Fibroblast of mammary gland (primary cell): ENCODE measurements at places on chromosomes 11 and 22.

DNA sequence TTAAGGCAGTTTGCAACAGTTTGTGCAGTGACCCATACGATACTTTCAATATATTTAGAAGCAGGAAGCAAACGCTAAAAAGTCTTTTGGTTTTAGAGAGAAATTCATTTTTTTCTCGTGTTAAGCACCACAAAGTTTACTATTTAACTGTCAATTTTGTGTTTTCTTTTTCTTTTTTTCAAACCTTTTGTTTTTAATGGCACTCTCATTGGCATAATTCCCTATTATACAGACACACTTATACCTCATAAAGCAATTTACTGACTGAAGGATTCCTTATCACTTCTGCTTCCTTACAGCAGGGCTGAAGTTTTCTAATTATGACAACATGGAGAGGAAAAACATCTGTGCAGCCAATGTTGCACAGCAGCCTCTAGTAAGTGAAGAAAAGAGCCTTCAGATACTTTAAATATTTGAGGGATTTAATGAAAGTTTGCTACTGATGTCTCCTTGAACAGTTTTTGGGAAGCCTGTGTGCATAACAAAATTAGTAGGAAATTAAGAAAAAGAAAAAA, 2191.2 kb downstream of the LRRC4C start:
- DNase-seq: no peak

- no peak for DNase-seq
Observed at GRCh38 chr11:13111813-13112130, 102.7 kb downstream of the RASSF10 start.

- no peak for DNase-seq
Observed at GRCh38 chr11:47848700-47849155, 578 bp upstream of the NUP160 start.

- DNase-seq: peak; percentile 21
Observed at GRCh38 chr11:128806506-128807261, 60.4 kb downstream of the KCNJ1 start.

GRCh38 chr22:20000246-20001081, 16.2 kb downstream of the ARVCF start:
- DNase-seq: no peak

DNA sequence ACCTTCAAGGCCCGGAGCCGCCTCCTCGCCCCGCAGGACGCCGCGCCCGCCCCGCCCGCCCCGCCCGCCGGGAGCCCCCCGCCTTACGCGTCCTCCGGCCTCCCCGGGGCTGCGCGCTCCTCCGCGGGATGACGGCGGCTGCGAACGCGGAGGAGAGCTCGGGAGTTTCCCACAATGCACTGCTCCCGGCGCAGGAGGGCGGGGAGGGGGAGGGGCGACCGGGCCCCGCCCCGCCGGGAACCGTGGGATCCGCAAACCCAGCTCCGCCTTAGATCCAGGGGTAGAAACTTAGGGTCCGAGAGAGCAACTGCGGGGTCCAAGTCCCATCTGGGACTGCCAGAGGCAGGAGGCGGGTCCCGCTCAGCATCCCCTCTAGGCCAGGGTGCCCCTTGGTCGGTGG, at the start of gene CEND1:
TSS of gene CEND1 (minus strand) at position 148 of the 400 bp plus-strand sequence. CDS start 1,514 bp downstream, outside the sequence.
- DNase-seq: peak; percentile 48

GRCh38 chr11:8826901-8827560, 84.0 kb upstream of the AKIP1 start:
- DNase-seq: no peak

DNA sequence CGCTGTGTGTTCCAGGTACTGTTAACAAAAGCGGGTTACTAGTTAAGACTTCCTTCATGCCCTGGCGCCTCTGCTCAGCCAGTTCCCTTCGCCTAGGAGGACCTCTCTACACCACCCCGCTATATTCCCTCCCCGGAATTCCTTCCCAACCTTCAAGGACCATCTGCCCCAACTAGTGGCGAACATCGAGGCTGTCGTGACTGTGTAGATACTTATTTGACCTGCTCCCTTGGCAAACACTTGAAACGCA, 450 bp upstream of the BCL2L13 start:
- no peak for DNase-seq

DNA sequence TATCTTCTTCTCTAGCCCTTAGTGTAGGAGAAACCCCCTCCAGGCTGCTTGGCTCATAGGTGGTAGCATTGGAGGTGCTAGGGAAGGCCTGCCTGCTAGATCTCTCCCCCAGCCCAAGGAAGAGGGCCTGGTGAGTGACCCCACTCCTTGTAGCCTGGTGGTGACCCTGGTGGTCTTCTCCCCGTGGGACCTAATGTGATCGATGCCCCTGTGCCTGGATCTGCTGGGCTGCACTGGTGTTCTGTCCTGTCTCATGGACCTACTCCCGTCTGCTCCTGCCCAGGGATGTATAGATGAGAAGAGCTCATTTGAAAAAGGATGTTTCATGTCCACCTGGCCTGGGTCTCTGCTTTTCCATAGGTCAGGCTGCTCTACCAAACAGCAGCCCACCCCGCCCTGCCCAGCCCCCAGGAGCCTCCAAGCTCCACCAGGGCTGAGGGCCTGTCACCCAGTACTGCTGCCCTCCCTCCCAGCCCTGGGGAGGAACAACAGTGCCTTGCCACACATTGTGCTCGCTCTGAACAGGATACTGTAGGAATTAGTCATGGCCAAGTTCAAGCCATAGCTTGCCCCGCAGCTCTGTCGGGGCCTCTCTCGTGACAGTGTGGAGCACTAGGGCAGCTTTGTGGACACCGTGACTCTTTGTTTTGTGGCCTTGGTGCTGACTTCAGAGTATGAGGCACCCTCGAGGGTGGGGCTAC, 19.7 kb downstream of the SLC37A2 start:
- peak; percentile 70 for DNase-seq

DNA sequence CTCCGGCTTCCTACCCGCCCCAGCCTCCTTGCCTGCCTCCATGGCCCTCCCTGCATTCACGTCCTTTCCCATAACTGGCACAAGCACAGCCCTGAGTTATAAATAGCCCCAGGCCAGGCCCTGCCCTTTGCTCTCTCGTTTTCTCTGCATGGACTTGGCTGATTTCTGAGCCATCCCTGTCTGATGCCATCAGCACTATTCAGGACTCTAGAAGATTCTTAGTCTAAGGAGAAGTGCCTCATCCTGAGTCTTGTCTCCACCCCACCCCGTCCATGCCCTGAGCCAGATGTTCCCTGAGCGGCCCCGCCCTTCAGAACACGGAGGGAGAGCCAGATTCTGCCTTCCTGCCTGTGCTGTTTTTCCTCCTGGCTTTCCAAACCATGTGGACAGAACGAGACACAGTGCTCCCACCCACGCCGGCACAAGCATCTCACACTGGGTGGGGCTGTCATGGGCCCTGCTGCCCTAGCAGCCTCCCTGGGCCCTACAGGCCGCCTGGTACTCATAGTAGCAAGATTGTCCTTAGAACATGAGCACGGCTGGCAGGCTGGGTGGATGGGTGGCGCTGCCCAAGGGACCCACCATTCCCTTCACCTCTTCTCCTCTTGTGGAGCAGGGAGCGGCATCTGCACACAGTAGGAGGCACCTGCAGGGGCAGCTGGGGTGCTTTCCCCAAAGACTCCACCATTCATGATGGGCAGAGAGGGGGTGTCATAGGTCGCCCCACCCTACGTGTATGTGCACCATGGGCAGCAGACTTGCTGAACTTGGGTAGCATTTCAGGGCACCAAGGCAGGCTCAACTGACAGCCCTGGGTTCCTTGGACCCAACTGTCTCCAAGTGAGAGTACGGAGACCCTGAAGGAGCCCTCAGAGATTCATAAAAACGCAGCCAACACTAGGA, 76.9 kb downstream of the BCR start:
- DNase-seq: peak; percentile 82

- DNase-seq: no peak
Observed at GRCh38 chr22:35253946-35254345, 3.3 kb upstream of the HMGXB4 start.

- DNase-seq: peak; percentile 63
Observed at GRCh38 chr11:27012234-27012921, 18.5 kb downstream of the FIBIN start.

DNA sequence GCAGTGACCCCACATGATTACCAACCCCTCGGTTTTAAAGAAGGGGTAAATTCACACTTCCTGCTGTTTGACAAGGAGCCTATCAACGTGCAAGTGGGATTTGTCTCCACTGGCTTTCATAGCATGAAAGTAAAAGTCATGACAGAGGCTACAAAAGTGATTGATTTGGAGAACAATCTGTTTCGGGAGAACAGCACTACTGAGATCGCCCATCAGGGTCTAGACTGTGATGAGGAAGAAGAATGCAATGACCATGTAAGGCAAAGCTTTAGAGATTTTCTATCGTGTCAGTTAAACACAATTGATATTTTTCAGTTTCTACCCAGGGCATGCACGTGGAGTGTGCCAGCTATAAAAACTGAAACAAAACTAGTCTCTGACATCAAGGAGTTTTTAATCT, 41.7 kb downstream of the HORMAD2 start:
- DNase-seq: no peak

DNA sequence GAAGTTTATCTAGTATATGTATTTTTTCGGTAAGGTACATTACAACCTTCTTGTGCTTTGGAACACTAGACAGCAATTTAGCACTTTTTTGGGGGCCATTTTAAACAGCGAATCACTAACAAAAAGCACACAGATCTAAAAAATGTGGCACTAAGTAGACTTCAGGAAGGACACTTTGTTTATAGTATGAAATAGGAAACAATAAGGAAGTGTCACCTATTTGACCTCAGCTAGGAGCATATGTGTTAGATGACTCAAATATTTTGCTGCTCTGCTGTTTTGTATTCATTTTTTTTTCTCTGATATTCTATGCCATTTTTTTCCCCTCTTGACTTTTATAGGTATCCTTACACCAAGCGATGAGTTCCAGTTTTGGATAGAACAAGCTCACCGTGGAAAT, 5.6 kb downstream of the DYNC2H1 start:
- no peak for DNase-seq

GRCh38 chr11:26834601-26835000, 112.7 kb upstream of the SLC5A12 start:
- no peak for DNase-seq

- DNase-seq: peak; percentile 59
Observed at GRCh38 chr11:19344661-19345518, 104.1 kb upstream of the E2F8 start.

GRCh38 chr11:68505596-68505995, 45.0 kb downstream of the PPP6R3 start:
- peak; percentile 14 for DNase-seq

GRCh38 chr22:37725551-37726240, 28.8 kb downstream of the TRIOBP start:
- DNase-seq: no peak

DNA sequence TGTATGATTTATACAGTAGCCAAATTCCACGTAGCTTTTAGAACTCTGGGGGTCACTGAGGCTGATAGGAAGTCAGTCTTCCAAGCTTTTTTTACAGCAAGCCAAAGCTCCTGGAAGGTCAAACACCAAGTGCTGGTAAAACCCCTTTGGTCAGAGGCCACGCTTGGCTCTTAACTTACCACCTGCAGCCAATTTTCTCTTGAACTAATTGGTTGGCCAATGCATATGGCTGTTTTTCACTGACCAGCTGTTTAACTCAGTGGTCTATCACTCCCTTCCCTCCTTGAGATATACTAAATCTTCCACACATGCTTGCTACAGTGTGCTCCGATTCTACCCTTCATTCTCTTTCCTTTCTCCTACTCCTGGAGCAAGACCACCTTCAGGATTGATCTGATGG, 116.0 kb downstream of the FAR1 start:
- DNase-seq: no peak

GRCh38 chr11:113272281-113272680, 42.1 kb upstream of the TTC12 start:
- DNase-seq: no peak

- no peak for DNase-seq
Observed at GRCh38 chr22:44934454-44934735, 75.4 kb downstream of the PHF21B start.

DNA sequence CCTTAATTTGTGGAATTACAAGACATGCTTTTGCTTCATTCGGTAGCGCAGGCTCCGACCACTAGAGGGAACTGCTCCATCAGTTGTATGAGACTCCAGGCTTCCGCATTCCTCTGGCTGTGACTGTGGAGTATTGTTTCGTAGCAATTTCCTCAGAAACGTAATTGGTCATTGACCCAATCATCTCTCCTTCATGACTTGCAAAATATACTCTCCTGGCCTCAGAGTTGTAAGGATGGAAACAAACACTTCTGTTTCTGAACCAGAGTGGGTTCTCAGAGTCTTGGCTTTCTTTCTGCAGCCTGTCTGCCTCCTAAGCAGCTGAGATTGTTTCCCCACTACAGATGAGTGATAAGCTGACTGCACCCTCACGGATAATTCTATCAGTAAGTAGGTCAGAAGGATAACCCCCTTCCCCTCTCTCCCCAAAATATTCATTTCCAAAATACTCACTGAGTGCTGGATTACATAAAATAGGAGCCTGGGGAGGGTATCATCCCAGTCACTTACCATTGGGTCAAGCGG, 146.8 kb upstream of the ZC3H12C start:
- peak; percentile 98 for DNase-seq

DNA sequence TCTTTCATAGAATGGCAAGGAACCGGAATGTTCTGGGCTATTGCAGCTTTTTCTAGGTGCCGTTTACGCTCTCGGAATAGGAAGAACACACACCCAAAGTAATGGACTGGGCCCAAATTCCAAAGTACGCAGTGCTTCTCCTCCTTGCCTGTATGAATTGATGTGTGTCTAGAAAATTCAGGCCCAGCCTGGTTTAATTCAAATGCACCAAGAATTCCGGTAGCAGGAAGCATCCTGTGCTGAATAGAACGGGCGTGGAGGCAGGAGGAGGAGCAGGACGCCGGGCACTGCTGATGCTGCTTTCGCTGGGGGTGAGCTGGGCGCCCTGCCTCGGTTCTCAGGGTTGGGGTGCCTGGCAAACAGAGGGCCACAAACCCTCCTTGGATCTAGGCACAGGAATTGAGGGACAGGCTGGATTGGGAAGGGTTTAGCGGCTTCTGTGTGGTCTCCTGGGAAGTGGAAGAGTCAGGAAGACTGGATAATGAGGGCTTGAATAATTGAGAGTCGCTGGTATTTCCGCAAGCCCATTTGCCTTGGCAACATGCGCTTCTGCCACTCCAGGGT, 2.0 kb downstream of the PARVB start:
- DNase-seq: no peak

GRCh38 chr11:58919561-58919960, 19.7 kb upstream of the GLYATL1 start:
- DNase-seq: no peak

GRCh38 chr11:82775736-82776346, 42.2 kb upstream of the FAM181B start:
- peak; percentile 57 for DNase-seq

- no peak for DNase-seq
Observed at GRCh38 chr11:132444911-132445310, 1074.5 kb downstream of the NTM start.

- peak; percentile 68 for DNase-seq
Observed at GRCh38 chr22:39814899-39815298, 78.7 kb downstream of the ENTHD1 start.

DNA sequence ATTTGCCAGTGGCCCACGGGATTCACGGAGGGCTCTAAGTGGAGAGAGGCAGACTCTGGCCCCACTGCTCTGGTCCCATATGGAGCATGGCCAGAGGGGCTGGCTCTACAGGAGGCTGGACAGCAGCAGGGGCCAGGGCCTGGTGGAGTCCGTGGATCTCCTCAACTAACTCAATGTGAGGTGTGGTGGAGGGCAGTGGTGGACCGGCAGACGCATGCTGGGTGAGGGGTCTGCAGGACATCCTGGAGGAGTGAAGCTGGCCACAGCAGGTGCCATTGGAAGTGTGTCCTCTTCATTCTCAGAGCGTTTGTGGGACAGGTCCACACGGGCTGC, 15.6 kb downstream of the IGF2 start:
- DNase-seq: no peak
